ENCODE measurements at places on chromosomes 1 and 21.
A peak's percentile ranks its signal among the peaks of the same experiment; 100 is the strongest.

- DNase-seq: no peak
Observed at GRCh38 chr1:228548788-228549187, 61.6 kb downstream of the RNF187 start.

DNA sequence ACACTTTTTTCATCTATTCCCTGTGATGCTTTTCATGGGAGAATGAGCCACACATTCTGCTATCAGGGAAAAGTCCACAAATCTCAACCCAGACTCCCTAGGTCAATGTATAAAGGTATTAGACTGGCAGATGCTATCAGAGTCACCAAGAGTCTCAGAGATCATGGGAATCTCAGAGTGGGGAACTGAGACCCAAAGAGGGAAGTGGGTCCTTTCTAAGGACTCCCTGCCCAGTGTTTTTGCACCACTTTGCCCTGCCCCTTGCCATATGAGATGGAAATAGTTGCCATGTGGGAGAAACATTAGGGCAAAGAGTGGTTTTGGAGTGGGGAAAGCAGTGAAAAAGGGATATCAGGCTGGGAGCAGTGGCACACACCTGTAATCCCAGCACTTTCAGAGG lies 19.1 kb upstream of the AZIN2 start:
- DNase-seq: no peak

- no peak for DNase-seq
Observed at GRCh38 chr1:155079487-155080311, 1.1 kb downstream of the EFNA3 start.

DNA sequence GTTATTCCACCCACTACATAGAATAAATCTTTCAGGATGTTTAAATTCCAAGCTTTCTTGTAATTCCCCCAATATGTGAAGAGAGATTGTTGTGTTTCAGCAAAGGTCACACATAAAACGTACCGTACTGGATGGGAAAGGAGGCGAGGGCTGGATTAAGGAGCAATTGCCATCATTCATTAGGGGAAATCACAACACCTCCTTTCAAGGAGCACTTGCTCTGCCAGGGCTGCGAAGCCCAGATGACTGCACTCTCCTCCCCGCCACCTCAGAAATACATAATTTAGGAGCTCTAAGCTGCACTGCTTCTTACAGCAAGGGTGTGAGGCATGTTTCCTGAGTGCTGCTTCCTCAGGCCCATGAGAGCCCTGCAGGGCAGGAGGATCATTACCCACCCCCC lies 29.6 kb downstream of the MATN1 start:
- DNase-seq: no peak

DNA sequence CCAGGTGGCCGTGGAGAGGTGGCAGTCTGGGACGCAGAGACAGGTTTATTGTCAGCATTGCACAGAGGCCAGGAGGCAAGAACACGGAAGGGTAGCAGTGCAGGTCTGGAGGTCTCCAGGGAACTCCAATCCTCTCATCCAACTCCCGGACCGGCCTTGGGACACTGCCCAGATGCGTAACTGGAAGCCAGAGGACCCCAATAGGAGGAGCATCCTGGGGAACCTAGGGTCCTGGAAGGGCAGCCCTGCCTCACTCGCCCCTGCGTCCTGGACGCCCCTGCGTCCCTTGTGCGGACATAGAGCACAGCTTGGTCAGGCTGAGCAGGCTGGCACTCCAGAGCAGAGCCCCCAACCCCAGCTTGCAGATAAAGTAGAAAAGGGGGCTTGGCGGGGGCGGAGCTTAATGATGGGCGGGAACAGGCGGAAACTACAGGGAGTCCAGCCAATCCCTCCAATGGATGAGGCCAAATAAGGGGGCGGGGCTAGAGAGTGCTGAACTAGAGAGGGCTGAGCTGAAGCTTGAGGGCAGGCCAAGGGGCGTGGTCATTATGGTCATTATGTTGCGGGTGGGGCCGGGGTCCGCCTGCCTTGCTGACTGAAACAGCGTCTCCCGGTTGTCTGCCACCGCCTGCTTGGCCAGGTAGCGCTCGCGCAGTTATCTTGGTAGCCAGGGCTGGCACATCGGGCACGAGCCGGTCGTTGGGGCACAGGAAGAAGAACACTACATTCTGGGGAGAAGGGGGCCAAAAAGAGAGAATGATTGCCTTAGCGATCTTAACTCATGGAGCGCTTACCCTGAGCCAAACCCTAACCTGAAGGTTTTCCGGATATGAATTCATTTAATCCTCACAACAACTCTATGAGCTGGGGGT lies 3.7 kb upstream of the ARHGEF19 start:
- DNase-seq: peak; percentile 27
